Amniotic stem cell (primary cell): ENCODE measurements at places on chromosomes 12 and 14.
A peak's percentile ranks its signal among the peaks of the same experiment; 100 is the strongest.

GRCh38 chr14:71474301-71475265, 457.6 kb upstream of the RGS6 start:
- DNase-seq, result no peak

DNA sequence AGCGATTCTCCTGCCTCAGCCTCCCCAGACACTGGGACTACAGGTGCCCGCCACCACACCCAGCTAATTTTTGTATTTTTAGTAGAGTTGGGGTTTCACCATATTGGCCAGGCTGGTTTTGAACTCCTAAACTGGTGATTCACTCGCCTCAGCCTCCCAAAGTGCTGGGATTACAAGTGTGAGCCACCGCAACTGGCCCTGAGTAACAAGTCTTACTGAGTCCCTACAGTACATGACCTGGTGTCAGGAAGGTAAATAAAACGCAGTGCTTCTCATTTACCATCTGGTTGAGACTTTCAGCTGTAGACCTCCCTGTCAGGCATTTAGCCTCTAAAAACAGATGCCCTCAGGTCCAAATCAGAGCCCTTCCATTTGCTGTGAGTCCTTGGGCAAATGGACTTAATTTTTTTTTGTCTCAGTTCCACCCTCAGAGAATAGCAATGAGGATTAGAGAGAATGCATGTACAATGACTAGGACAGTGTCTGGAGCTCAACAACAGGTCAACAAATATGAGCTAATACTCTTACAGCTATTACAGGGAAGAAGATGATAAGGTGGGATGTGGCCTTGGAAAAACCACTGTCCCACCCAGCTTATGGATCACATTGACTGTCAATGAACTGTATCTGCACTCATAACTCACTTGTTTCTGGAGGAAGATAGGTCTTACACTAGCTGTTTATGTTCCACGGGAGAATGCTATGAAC, 70.5 kb downstream of the PHLDA1 start:
- DNase-seq, result no peak

- no peak for DNase-seq
Measured at GRCh38 chr12:23139026-23139425, 514.1 kb downstream of the ETNK1 start.

- no peak for DNase-seq
Measured at GRCh38 chr12:1540690-1541089, 53.7 kb downstream of the FBXL14 start.

GRCh38 chr12:123910761-123911193, 61.9 kb downstream of the CCDC92 start:
- DNase-seq, result no peak

GRCh38 chr12:41055875-41056577, 132.1 kb upstream of the PDZRN4 start:
- DNase-seq, result no peak

- DNase-seq, result no peak
Measured at GRCh38 chr12:54561164-54561563, 11.8 kb downstream of the PDE1B start.

- DNase-seq, result no peak
Measured at GRCh38 chr12:4630262-4630661, 18.6 kb downstream of the AKAP3 start.

DNA sequence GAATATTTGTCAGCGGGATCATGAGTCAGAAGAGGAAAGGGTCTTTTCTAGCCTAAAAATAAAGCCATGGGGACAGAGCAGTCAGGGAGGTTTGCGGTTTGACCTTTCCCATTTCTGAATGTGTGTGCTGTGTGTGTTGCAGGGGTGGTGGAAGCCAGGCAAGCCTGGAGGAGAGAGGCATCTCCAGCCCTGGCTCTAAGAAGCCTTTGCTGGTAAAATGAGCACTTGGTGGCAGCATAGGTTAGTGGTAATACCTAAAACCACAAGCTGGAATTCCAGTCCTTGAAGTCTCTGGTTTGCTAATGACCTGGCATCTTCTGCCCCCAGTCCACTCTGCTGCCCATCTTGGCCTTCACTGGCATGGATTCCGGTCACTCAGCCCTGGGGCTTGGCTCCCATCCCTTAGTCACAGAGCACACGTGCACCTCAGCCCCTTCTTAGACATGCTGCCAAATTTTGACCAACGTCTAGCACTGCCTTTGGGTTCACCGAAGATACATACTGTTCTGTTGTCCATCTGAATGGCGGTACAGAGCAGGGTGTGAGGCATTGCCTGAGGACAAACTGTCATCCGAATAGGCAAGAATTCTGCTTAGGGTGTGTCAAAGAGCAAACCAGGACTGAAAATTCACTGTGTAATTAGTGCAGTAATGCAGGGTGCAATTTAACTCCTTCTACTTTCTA, 52.7 kb downstream of the KCNA5 start:
- peak; percentile 20 for DNase-seq

- DNase-seq, result no peak
Measured at GRCh38 chr14:54309615-54310014, 87.2 kb upstream of the CDKN3 start.

- DNase-seq, result no peak
Measured at GRCh38 chr14:104998801-104999200, 13.2 kb downstream of the CLBA1 start.

- no peak for DNase-seq
Measured at GRCh38 chr12:132904718-132905328, 17.4 kb upstream of the CHFR start.

DNA sequence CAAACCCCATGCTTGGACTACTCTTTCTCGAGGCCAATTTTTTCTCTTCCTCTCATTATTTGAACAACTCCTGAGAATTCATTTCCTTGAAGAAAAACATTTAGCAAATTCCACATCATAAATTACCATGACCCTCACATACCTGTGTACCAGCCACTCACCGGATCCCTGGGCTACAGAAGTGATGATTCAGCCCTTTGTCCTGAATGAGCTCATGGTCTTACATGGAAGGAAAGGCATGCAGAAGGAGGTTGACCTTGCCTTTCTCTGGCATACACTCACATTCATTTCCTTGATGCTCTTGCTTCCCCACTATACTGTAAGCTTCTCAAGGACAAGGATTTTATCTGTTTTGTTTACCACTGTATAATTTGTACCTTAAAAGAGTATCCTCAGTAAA, 191.5 kb downstream of the SLC5A8 start:
- DNase-seq, result peak; percentile 42

DNA sequence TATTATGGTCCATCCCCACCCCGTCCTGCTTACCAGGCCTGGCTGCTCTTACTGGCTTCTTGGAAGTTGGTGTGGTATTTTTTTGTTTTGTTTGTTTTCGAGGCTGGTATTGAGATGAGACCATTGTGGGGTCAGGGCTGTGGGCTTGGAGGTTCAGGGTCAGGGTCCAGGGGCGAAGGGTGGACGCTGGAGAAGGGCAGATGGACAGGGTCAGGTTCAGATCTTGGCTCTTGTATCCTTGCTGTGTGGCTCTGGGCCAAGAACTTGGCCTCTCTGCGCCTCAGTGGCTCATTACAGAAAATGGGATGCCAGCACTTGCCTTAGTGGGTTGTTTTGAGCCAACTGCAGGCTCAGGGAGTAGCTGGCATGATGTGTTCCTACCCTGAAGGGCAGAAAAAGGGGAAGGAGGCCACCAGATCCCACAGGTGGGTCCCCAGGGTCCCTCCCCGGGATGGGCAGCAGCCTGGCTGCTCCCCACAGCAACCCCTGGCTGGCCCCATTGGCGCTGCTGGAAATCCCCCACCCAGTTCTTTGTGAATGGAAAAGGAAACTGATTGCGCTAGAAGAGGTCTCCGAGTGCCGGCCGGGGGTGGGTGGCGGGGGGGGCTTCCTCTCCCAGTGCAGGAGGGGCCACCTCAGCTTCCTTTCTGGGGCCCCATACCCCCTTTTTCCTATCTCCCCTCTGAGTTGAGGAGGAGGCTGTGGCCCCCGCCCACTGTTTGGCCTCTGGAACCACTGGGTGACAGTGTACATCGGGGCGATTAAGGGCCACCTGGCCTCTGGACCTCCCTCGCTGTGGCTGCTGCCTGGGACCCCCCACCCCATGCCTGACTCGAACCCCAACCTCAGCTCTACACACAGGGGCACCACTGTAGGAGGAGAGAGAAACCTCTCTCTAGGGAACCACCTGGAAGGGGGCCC, 25.0 kb downstream of the SH2B3 start:
- DNase-seq, result no peak

DNA sequence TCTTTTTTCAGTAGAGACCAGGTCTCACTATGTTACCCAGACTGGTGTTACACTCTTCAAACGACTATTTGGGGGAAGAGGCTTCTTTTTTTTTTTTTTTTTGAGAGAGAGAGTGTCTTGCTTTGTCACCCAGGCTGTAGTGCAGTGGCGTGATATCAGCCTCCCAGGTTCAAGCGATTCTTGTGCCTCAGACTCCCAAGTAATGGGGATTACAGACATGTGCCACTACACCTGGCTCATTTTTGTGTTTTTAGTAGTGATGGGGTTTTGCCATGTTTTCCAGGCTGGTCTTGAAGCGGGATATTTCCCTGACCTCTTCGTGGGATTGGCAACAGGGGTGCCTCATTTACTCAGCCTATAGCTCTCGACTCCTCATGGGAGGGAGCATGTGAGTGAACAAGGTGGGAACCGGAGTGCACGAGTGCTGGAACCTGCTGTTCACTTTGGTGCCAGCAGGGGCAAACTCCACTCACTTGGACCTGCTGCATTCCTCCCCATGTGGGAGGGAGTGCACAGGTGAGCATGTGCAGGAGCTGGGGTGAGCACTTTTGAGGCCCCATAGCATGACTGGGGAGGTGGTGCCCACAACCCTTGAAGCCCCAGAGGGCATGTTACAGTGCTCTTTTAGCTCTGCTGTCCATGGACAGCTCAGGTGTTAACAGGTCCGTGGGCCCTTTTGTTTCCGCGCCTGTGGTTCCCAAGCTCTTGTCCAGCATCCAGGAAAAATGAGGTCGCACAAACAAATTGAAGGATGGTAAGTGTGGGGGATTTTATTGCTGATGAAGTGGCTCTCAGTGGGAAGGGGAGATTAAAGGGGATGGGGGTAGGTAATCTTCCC, 79.1 kb upstream of the HECTD1 start:
- DNase-seq, result no peak
